ENCODE measurements at places on chromosomes 11 and 22. TPM values are rescaled to one million over a fixed set of nuclear protein-coding genes. Genes with fewer than 3 reads are reported as not detected.

Gene BIRC3
- 1.5 TPM for total RNA-seq

Gene TMPRSS6
- total RNA-seq = not detected

Gene VSIG2
- total RNA-seq = under 0.01 TPM

Gene OR6M1
- not detected for total RNA-seq

Gene JAML
- total RNA-seq = not detected

Gene CATSPER1
- not detected for total RNA-seq

Gene OR10A2
- total RNA-seq = not detected

Gene ADAMTS15
- 2.6 TPM for total RNA-seq

Gene A4GALT
- 43.8 TPM for total RNA-seq

Gene GLB1L2
- 0.22 TPM for total RNA-seq

Gene EMSY
- 10.2 TPM for total RNA-seq

Gene PRRG4
- total RNA-seq = 0.22 TPM

Gene GANAB
- 189 TPM for total RNA-seq

DNA sequence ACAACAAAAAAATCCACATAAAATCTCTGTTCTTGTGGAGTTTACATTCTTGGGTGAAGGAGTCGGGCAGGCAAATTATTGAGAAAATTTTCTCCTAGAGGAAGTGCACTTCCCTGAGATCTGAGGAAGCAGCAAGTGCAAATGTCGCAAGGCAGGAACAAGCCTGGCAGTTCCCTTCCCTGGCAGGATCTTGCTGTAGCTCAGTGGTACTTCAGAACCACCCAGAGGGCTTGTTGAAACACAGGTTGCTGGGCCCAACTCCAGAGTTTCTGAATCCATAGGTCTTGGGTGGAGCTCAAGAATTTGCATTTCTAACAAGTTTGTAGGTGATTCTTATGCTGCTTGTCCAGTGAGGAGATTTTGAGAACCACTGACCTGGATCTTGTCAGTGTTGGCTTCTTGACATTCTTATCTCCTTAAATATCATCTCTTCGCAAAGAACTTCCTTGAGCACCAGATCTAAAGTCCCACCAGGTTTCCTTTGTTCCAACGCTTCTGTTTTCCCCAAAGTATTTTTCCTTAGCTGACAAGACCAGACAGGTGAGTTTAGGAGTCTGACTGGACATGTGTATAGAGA, 9.6 kb downstream of the QSER1 start:
- no peak for DNase-seq

- no peak for DNase-seq
These were observed 49.9 kb upstream of the THY1 start for GRCh38 chr11:119472856-119473222.

GRCh38 chr22:19853879-19854777, 546 bp downstream of the GNB1L start:
- peak; percentile 23 for DNase-seq

DNA sequence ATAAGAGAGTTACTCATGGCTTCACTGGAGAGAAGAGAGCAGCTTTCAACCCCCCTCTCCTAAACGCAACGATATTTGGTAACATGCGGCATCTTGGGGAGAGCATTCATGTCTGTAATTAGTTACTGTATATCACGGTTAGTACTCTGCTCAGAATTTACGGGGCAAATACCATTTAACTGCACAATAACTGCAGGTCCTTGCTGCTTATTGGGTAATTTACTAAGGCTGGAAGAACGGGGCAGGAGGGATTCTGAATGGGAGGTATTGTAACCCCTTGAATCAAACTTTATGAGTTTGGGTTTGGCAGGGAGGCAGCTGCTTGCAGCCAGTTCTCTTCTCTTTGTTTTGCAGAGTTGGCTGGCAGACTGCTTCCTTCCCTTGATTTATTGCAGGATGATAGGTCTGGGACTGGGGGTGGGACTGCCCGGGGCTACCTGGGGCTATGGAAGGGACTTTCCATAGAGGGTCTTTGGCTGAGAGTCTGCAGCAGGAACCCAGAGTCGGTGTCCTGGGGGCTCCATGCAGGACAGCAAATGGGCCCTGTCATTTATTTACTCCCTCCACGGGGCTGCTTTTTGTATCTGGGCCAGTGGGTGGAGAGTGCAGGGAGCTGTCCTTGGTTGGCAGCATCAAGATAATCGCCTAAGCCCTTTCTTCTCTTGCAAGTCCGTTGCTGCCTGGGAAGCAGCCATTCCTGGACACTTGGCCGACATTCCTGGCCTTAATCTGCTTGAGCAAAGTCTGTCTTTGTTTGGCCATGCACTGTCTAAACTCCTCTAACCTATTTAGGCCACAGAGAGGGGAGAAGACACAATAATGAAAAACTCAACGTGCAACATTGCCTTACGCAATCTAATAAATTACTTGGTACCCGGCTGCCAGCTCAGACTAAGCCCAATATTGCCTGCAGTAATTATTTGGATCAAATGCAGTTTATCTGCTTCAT, 188.9 kb downstream of the ST3GAL4 start:
- DNase-seq = peak; percentile 41

GRCh38 chr11:65811764-65812475, 21.8 kb upstream of the SNX32 start:
- DNase-seq = no peak

DNA sequence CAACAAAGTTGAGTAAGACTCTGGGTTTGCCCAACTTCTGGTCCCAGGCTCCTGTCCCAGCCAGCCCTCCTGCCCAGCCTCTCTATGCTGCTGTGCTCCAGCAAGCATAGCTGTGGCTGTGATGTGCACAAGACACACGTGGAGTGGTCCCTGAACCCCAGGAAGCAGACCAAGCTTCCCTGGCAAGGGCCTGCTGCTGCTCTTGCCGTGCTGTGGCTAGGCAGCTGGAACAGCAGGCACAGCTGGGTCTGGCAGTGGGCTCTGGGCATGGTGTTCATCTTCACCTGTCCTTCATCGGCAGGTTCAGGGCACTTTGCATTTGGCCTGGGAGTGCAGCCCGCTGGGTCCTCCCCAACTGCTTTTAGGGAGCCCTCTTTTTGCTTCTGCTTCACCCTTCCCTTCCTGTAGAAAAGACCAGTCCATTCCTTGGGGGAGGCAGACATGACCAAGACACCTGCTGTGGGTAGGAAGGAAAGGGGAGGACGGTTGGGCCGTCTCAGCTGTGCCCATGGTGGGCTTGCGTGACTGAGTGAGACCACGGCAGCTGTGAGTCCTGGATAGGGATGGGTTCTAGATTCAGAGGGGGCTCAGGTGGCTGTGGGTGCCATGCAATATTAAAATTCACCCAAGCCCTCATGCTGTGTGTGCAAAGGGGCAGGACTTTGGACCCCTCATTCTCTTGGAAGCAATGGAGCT, 26.1 kb upstream of the ETS1 start:
- DNase-seq = no peak

DNA sequence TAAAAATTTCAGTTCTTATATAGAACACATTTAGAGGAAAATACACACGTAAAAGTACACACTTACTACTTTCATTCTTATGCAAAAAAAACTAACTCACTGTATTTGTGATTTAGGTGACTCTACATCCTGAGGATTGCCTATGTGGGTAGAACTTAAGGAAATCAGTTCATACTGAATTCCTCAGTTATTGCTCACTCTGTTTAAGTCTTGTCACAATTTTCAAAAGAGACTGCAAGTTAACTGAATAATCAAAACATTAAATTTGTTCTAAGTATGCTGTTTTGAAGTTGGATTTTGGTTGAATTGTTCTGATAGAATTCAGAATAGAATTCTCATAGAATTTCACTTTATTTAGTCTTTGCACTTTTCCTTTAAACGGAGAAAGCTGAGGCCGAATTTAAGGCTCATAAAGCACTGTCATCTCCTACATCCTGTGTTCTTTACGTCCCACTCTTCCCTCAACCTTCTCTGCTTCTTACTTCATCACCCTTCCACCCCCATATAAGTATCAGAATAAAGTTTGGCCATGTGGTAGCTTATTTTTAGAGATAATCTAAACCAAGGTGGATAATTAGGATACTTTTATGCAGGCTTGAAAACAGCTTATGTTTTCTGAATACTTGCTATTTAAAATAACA, 59.8 kb downstream of the APOL5 start:
- DNase-seq = no peak

DNA sequence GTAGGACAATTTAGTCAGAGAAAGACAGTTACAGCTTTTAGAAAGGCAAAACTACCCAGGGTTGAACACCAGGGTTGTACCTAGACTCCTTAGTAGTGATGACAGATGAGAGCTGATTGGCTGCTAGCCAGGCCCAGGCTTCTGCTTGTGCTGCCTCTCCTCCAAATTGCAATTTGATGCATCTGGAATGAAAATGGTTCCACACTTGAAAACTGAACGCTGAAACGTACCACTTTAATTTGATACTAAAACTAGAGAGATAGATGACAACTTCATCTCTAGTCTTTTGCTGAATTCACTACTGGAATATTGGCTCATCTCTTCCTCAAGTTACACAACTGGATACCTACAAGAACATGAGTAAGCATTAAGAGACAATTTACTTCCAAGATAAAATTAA, 19.2 kb upstream of the FNBP4 start:
- peak; percentile 16 for DNase-seq

DNA sequence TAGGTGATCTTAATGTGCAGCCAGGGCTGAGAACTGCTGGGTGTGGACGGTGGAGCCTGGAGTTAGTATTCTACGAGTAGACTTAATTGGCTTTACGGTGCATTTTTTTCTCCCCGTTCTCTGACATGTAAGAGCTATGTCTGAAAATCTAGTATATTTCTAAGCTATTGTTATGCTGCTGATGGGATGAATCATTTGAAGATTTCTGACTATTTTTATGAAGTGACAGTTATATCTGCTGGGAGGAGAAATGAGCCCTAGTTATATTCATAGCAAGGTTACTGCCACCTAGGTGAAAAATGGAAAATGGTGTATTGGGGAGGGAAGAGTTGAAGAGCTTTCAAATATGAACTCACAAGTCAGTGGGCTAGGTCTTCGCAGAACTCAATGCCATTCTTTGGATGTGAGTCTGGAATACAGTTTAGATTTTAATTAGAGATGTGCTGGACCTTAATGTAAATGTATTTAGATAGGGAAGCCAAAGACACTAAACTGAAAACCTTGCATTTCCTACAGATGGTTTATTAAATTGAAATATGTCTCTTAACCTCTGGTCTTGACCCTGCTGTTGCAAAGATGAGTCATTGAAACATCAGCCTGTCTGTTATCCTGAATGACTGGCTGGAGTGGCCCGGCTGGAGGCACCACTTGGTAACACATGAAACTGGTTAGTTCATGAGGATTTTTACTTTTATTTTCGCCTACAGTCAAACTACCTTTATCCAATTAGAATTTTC, 293.7 kb downstream of the DDX10 start:
- peak; percentile 73 for DNase-seq

DNA sequence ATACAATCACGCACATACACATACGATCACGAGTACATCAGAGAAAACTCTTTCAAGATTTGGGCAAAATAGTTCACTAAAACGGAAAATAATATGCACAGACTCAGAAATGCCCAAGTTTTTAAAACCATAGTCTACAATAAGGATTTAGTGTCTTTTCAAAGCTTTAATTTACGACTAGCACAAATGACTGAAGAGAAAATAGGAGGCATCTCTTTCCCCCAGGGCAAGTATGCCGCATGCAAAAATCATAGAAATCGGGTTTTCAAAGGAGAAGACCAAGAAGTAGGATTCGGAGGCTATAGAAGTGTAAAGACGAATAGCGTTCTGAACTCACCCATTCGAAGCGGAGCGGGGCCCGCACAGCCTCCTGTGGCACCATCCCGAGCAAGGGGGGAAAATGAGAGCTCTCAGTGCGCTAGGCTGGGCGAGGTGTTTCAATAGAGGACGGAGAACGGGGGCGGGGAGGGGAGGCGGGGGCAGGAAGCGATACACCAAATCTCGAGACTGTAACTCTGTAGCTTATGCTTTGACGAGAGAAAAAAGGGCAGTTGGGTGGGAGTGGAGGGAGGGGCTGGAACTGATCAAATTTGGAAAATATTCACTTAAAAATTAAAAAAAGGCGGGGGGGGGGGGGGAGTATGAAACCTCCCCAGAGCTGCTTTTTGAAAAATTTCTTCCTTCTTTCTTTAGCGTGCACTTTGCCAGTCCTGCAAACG, 15.8 kb downstream of the BLID start:
- no peak for DNase-seq

DNA sequence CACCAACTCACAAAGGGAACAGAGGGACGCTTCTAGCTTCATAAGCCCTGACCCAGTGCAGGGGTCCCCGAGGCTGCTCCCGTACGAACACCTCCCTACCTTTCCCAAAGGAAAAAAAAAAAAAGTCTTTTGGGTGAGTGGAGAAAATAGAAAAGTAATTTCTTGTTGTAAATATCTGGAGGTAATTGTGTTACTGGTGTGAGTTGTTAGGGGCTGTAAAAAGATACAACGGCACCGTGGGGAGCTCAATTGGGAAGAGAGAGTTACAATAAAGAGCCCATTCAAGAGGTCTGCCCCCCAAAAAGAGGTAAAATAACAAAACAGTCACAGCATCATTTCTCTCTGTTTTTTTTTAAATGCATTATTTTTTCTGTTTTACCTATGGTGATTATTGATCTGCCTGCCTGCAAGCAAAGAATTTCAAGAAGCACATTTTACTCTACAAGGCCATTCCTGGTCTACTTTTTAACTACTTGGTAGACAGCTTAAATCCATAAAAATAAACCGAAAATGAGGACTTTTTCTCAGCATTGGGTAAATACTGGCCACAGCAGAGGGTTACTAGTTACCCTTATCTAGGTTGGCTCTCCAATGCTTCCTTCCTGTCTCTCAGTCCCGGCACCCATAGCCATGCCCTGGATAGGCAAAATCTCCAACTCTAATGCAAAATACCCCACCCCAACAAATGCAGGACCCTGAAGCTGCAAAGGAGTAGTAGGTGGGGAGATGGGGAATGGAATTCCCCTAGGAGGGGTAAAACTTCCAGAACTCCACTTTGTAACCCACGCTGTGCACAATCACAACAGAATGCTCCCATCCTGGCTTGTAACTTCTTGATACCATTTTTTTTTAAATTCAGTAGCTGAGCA, 3.1 kb downstream of the PAX6 start:
- DNase-seq = no peak

DNA sequence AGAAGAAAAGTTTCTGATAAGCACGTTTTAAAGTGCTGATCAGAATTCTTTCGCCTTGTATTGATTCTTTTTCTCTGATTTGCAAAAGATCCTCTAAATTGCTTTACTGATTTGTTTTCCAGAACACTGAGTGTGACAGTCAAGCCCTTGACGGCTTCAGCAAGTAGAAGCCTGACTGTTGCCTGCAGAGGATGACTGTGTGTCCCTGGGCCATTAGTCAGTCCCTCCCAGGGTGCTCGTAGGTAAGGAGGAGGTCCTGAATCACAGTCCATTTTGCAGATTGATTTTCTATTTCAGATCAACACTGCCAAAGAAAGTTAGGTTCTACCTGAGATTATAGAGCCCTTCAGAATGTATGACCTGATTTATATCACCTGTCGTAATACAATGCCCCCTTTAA, 38.6 kb upstream of the POGLUT3 start:
- DNase-seq = no peak
